ENCODE measurements at places on chromosomes 2 and 18. TPM values are rescaled to one million over a fixed set of nuclear protein-coding genes. Genes with fewer than 3 reads are reported as not detected.

DNA sequence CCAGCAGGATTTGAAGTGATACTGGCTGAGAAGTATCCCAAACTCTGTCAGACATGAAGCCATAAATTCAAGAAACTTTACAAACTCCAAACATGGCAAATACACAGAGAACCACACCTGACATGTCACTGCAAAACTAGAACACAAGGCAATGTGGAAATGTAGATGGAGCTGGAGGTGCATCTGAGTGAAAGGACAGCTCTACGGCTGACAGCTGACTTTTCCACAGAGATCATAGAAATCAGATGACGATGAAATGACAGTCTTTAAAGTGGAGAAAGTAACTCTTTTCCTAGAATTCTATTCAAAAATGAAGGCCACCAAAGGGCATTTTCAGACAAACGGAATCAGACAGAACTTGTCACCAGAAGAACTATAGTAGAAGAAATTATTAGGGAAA lies 97.5 kb downstream of the LDLRAD4 start:
- H3K36me3 ChIP-seq, result no peaks in the 10 kb centered on the region
- no peaks in the 10 kb centered on the region for H3K27me3 ChIP-seq
- H3K4me1 ChIP-seq, result no peaks in the 10 kb centered on the region

- no peaks in the 10 kb centered on the region for H3K27me3 ChIP-seq
- no peak overlapping the region for H3K27ac ChIP-seq
- DNase-seq, result peak; percentile 26
Observed at GRCh38 chr2:239920693-239921365, 104.3 kb downstream of the NDUFA10 start.

DNA sequence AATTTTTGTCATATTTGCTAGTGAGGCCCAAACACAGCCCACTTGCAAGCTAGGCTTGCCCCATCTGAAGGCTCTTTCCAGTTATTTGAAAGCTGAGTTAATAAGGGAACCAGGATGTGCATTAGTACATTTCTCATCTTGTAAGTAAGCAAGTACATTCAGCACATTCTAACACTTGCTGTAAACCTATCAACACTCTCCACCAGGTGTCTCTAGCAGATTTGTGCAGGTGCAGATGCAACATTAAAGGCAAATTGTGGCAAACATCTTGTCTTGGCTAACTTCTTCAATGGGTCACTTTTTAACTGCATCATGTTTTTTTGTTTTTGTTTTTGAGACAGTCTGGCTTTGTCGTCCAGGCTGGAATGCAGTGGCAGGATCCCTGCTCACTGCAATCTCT lies 25.3 kb upstream of the MFSD6 start:
- DNase-seq, result no peak
- H3K4me3 ChIP-seq, result no peak overlapping the region
- no peaks in the 10 kb centered on the region for H3K36me3 ChIP-seq
- no peaks in the 10 kb centered on the region for H3K4me1 ChIP-seq
- no peak overlapping the region for H3K27ac ChIP-seq
- H3K27me3 ChIP-seq, result no peaks in the 10 kb centered on the region

GRCh38 chr2:26243470-26244308 lies 743 bp downstream of the HADHA start:
- H3K4me1 ChIP-seq, result peaks cover 3% of the 10 kb centered on the region
- no peaks in the 10 kb centered on the region for H3K27me3 ChIP-seq
- no peak overlapping the region for H3K27ac ChIP-seq
- no peak for DNase-seq
- H3K4me3 ChIP-seq, result peak overlapping the region; percentile 90

Gene DAW1
- 0.93 TPM for total RNA-seq

Gene NT5C1B
- total RNA-seq, result not detected

Data from endodermal cell (in vitro differentiated cells).